Large intestine (tissue), 12 donors: ENCODE measurements at places on chromosomes 5 and 9. TPM values are rescaled to one million over a fixed set of nuclear protein-coding genes. Genes with fewer than 3 reads are reported as not detected.

Gene SOX30
- 1.0 TPM for polyA plus RNA-seq

Gene ADAMTS16
- polyA plus RNA-seq: 1.2 TPM

Gene SPATA24
- polyA plus RNA-seq: 11.3 TPM

Gene SEC16A
- polyA plus RNA-seq: 51.4 TPM

Gene SGCD
- 9.0 TPM for polyA plus RNA-seq

Gene DELE1
- 123 TPM for polyA plus RNA-seq
